ENCODE measurements at places on chromosomes 16 and 17. TPM values are rescaled to one million over a fixed set of nuclear protein-coding genes. Genes with fewer than 3 reads are reported as not detected.

SCNN1B gene
- not detected for polyA plus RNA-seq

TBC1D3H gene
- polyA plus RNA-seq, result not detected

DHX58 gene
- polyA plus RNA-seq, result 13.5 TPM

NACA2 gene
- 0.09 TPM for polyA plus RNA-seq

SLC52A1 gene
- not detected for polyA plus RNA-seq

ATP2A1 gene
- polyA plus RNA-seq, result 16.4 TPM

KRT31 gene
- polyA plus RNA-seq, result 0.05 TPM

HAGHL gene
- 8.4 TPM for polyA plus RNA-seq

OR1F1 gene
- polyA plus RNA-seq, result 0.90 TPM

ASPA gene
- not detected for polyA plus RNA-seq

RTN4RL1 gene
- polyA plus RNA-seq, result not detected

GCSH gene
- polyA plus RNA-seq, result 35.9 TPM

SMTNL2 gene
- 1.1 TPM for polyA plus RNA-seq

IRX6 gene
- polyA plus RNA-seq, result not detected

All from HepG2 (cell line).